ENCODE measurements at places on chromosomes 7 and 10. TPM values are rescaled to one million over a fixed set of nuclear protein-coding genes. Genes with fewer than 3 reads are reported as not detected.

GRCh38 chr10:24674892-24675632, 48.6 kb downstream of the ARHGAP21 start:
- H3K4me1 ChIP-seq = no peaks in the 10 kb centered on the region
- no peaks in the 10 kb centered on the region for H3K27me3 ChIP-seq
- H3K4me3 ChIP-seq = no peak overlapping the region
- no peak for DNase-seq

Gene OR2A1
- not detected for total RNA-seq

- DNase-seq = no peak
- no peak overlapping the region for H3K4me3 ChIP-seq
- no peaks in the 10 kb centered on the region for H3K27me3 ChIP-seq
- no peak overlapping the region for H3K27ac ChIP-seq
- no peaks in the 10 kb centered on the region for H3K36me3 ChIP-seq
- no peaks in the 10 kb centered on the region for H3K4me1 ChIP-seq
Measured at GRCh38 chr10:23418051-23418681, 20.7 kb upstream of the OTUD1 start.

DNA sequence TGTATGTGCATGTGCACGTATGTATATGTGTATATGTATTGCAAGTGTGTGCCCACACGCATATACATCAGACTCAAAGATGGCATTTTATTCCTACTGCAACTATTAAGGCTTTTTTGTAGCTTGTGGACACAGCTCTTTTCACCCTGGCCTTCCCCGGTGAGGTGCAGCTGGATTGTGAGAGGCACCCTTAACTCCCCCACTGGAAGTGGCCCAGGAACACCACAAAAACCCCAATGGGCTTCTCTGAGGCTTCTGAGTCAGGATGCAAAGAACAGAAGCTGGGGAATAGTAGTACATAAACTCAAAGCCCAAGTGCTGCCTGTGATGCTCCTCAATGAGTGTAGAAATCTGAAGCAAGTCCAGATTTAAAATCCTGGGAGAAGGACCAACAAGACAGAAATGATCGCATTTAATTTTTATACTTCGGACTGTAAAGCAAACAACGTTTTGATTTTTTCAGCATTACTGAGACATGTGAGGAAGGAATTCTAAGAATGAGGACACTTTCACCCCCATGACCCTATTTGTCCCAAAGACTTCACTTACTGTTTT, 369.2 kb upstream of the MGMT start:
- no peaks in the 10 kb centered on the region for H3K36me3 ChIP-seq
- H3K4me3 ChIP-seq = no peak overlapping the region
- no peaks in the 10 kb centered on the region for H3K4me1 ChIP-seq
- H3K27ac ChIP-seq = no peak overlapping the region
- DNase-seq = no peak
- H3K27me3 ChIP-seq = no peaks in the 10 kb centered on the region

Gene NPSR1
- total RNA-seq = not detected
